AG08396 (cell line): ENCODE measurements at places on chromosomes 3 and 15.

DNA sequence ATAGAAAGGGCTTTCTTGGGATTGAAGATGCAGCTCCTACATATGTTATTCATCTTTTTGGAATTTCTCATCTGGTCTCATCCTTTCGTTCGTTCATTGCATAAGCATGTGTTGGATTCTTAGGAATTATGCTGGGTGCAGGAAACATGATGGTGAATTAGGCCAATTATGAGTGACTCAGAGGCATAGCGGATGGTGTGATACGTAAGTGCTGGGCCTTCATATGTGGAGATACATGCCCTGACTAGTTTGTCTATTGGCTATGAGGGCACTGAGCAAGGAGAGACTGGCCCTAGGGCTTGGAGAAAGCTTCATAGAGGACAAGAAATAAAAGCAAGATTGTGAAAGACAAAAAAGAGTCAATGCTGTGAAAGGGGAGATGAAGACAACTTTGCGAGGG, 235.1 kb downstream of the MYRIP start:
- no peak for DNase-seq

GRCh38 chr3:151550025-151550618, 89.3 kb upstream of the IGSF10 start:
- no peak for DNase-seq

GRCh38 chr15:97446138-97446537, 514.4 kb upstream of the ARRDC4 start:
- DNase-seq, result no peak

- no peak for DNase-seq
These were observed 61.5 kb downstream of the USF3 start for GRCh38 chr3:113634782-113635474.

- DNase-seq, result no peak
These were observed 25.5 kb downstream of the SLC12A8 start for GRCh38 chr3:125186800-125187598.

DNA sequence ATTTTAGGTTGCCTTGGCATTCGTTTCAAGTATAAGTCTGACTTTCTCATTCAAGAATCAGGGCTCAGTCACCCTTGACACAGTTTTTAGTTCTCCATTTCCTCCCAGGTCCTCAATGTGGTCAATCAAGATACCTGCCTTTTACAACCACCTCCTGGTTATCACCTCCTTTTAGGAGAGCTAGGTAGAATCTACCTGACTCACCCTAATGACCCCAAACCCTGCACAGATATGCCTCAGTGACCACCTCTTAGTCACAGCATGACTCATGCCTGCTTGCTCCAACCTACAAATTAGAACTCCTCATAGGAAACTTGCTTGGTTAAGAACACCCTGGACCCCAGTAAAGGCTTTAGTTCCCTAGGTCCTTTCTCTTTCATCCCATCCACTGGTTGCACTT, 22.5 kb downstream of the DMXL2 start:
- DNase-seq, result peak; percentile 5

GRCh38 chr15:31483986-31484951, 157.6 kb downstream of the KLF13 start:
- no peak for DNase-seq

- no peak for DNase-seq
These were observed 102.4 kb upstream of the IGSF10 start for GRCh38 chr3:151563305-151563704.

DNA sequence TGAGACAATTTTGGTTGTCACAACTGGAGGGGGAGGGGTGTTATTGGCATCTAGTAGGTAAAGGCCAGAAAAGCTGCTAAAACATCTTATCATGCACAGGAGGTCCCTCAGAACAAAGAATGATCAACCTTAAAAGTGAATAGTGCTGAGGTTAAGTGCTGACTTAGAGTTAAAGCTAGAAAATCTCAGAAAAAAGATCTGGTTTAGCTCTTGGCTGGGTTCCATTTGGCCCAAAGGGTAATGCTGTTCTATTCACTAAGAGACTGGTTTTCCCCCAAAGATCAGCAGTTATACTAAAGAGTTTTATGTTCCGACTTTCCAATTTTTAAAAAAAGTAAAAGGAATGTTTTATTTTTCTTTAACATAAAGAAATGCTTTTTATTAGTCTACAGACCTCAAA, 15.6 kb downstream of the DCBLD2 start:
- DNase-seq, result no peak

GRCh38 chr15:47813748-47814384, 96.6 kb downstream of the SEMA6D start:
- DNase-seq, result no peak

DNA sequence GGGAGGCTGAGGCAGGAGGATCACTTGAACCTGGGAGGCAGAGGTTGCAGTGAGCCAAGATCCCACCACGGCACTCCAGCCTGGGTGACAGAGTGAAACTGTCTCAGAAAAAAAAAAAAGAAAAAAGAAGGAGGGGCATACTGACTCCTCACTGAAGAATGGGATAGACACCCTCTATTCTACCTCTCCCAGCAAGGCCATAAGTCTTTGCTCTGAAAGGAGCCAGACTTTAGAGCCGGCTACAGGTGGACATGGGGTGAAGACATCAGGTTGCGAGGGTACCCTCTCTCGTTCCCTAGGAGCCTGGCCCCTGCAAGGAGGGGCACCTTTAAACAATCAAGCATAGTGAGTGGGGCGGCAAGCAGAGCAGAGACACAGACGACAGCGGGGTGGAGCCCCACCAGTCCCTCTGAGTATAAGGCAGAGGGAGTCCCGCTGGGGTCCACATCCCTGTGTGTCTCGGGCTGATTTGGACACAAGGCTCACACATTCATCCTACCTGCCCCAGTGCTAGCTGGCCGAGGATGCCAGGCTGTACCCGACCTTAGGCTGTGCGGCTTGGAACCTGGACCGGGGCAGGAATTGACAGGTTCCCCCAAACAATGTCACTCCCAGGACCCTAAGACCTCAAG, 1.1 kb downstream of the GRAMD2A start:
- peak; percentile 62 for DNase-seq

GRCh38 chr3:132720228-132720627, 2.0 kb downstream of the NPHP3 start:
- no peak for DNase-seq

- DNase-seq, result no peak
These were observed 108.2 kb upstream of the PROK2 start for GRCh38 chr3:71893122-71893521.

DNA sequence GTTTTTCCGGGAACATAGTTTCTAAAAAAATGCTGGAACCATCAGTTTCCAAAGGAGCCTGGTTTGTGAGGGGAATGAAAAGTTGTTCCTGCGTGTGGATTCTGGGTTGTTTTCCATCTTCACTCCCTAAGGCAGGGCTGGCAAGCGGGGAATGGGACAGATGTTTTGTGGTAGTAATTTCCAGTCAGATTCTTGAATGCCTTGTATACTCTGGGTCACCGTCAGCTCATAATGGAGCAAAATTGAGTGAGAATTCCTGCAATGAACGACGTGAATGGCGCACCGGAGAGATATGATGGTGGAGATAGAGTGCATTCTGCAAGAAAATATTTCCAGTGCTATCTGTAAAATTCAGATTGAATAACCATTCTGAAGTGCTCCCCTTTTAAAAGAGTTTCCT, 19.9 kb downstream of the EEFSEC start:
- DNase-seq, result no peak
